Esophagus squamous epithelium (tissue), 5 donors: ENCODE measurements at places on chromosomes 5 and 9.

DNA sequence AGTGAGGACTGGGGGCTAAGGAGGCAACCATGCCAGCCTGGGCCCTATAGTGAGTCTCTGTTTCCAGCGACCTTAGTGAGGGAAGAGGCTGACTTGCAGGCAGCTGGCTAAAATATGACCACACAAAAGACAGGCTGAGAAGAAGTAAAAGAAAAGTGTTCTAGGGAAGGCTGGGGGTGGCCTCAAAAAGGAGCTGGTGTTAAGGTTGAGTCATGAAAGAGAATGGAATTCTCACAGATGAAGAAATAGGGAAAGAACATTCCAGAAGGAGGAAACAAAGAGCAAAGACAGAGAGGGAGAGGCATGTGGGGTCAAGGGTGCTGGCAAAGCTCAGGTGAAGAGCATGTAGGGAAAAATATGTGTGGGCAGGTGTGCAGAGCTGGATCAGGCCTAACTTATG lies 302.7 kb upstream of the RFX3 start:
- DNase-seq: no peak

- no peak for DNase-seq
Observed at GRCh38 chr9:117677572-117677971, 26.6 kb upstream of the TLR4 start.

GRCh38 chr9:136213733-136214132 lies 8.8 kb upstream of the LHX3 start:
- no peak for DNase-seq

GRCh38 chr5:103744159-103744558 lies 181.6 kb upstream of the NUDT12 start:
- no peak for DNase-seq

- DNase-seq: no peak
Observed at GRCh38 chr5:180470966-180471582, 23.1 kb upstream of the CNOT6 start.

- no peak for DNase-seq
Observed at GRCh38 chr9:715743-716400, 125.6 kb upstream of the DMRT1 start.

GRCh38 chr9:116267021-116267420 lies 113.4 kb downstream of the PAPPA start:
- DNase-seq: no peak

DNA sequence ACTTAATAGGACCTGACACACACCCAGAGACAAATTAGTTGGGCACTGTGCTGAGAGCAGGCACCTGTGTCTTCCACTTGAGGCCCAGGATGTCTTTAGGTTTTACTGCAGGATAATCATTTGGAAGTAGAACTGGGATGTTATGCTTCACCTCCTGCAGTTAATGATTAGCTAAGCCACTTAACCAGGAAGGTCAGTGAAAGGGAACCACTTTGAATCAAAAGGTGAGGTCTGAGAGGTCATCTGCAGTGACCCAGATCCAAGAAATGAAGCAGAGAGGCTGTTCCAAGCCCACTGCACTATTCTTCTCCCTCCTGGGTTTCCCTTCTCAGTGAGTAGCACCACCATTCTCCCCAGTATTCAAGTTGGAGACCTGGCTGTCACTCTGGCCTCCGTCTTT lies 110.5 kb downstream of the SNX18 start:
- no peak for DNase-seq

- no peak for DNase-seq
Observed at GRCh38 chr9:107175816-107176435, 107.2 kb upstream of the RAD23B start.

DNA sequence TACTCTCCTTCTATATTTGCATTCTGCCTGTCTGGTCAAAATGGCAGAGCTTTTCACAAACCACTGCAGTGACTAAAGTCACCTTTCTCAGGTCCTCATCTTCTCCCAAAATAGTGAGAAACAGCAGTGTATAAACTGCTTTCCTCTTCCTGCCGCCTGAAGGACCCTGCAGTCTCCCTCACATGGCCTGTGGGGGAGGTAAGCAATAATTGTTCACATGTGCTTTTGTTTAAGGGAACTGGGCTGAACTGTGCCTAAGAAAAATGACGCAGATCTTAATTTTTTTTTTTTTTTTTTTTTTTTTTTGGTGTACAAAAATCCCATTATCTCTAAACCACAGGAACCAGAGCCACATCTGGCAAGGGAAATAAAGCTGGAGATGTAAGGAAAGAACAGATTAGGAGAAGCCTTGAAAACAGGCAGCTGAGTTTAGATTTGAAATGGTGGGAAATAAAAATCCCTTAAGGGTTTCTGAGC lies 131.7 kb upstream of the VLDLR start:
- no peak for DNase-seq

GRCh38 chr5:952597-953271 lies 55.9 kb upstream of the NKD2 start:
- no peak for DNase-seq

- no peak for DNase-seq
Observed at GRCh38 chr9:88716596-88717290, 181.8 kb downstream of the NXNL2 start.

DNA sequence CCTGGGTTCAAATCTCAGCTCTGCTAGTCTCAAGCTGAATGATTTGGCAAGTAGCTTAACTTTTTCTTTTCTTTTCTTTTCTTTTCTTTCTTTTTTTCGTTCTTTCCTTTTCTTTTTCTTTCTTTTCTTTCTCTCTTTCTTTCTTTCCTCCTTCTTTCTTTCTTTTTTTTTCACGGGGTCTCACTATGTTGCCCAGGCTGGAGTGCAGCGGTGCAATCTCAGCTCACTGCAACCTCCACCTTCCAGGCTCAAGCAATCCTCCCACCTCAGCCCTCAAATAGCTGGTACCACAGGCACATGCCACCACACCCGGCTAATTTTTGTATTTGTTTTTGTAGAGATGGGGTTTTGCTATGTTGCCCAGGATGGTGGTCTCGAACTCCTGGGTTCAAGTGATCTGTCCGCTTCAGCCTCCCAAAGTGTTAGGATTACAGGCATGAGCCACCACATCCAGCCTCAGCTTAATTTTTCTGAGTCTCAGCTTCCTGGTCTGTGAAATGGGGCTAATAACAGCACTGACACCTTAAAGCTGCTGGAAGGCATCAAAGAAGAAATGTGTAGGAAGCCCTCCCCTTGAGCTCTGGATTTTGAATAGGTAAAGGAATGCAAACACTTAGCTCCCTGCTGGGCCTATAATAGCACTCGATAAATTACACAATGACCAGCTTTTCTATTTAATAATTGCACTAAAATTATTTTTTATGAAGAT lies 17.5 kb upstream of the PPARGC1B start:
- no peak for DNase-seq

GRCh38 chr9:90853945-90854344 lies 52.3 kb downstream of the SYK start:
- DNase-seq: no peak

DNA sequence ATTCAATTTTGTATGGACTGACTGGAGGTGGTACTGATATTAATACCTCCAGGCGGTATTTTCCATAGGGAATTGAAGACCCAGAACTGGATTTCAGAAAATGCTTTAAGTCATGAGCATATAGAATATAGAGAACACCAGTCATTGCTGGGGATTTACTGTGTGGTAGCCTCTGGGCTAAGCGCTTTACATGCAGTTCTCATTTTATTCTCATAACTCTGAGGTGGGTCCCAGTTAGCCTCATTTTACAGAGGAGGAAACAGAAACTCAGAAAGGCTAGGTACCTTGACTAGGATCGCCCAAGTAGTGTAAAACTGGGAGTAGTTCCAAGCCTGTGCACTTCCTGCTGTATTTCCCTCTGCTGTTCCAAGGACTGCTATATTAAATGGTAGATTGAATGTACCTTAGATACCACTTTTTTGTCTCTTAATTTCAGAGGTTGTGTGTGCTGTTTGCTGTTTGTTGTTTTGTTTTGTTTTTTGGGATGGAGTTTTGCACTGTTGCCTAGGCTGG lies 13.8 kb downstream of the SLC44A1 start:
- DNase-seq: no peak

DNA sequence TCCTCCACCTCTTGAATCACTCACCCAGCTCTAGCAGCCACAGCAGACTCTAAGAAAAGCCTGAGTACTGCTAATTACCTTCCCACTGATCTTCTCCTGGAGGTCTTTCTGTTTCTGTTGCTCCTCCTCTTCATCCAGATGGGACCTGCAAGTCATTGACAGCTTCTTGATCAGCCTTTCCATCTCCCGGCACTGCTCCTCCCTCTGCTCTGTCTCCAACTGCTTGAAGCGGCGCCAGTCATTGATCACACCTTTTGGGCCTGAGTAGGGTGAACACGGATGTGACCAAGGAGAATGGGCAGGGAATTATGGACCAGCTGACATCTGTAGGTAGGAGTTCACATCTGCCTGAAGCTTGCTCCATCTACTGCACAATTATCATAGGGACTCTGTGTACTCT lies 5.5 kb downstream of the PDCL start:
- DNase-seq: no peak

DNA sequence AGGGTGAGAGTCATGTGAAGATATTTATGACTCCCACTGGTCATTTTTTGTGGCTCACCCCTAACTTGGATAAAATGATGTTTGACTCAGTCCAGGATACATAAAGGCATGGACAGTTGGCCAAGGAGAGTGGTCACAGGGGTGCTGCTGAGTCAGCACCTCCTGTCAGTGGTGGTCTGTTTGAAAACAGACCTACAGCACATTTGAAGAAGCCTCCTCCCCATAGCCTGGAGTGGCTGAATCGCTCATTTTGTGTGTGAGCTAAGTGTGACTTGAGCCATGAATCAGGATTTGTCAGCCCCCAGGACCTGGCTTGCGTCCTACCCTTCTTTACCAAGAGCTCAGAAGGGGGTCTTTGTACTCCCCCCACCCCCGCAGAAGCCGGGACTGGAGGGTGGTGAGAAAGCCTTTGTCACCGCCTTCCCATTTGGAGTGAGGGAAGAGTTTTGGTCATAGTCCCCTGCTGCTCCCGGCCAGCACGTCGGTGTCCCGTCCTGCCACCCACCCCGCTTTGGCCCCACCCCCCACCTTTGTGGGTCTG lies 35.6 kb downstream of the TRIO start:
- DNase-seq: no peak

DNA sequence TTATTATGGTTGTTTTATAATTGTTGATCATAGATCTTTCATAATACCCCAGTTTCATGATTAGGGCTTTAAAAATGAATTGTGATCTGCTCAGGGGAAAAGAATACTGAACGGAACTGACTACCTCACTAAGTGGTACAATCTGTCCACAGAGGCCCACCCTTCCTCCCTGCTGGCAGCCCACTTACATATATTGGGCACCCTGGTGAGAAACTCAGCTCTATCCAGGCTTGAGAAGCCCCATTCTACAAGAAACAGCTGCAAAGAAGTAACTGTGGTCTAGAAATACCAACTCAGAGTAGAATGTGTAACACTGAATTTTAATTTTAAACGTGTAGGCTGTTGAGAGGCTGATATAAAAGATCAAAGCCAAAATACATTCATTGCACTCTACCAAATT lies 46.9 kb downstream of the TSSK1B start:
- no peak for DNase-seq

DNA sequence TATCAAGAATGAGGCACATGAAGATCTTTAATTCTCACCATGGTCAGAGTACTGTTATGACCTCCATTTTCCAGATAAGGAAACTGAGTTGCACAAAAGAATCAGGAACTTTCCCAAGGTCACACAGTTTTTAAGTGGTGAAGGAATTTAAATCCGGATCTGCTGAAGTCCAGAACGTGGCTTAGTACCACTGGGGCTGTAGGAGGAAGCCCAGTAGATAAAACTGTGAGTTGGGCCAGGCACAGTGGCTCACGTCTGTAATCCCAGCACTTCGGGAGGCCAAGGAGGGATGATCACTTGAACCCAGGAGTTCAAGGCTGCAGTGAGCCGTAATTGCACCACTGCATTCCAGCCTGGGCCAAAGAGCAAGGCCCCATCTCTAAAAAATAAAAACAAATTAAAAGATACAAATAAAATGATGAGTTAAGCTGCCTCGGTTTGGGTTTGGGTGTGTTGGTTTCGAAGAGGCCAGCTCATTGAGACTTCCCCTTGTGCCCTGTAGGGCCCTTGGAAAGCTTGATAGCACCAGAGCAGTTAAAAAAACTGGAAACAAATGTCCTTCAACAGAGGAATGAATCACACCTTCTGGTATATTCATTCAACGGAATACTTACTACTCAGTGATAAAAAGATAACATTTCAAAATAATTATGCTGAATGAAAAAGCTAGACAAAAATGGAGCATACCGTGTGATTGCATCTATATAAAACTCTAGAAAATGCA lies 20.1 kb downstream of the ATOX1 start:
- DNase-seq: no peak

- DNase-seq: no peak
Observed at GRCh38 chr5:181152406-181152805, 5.0 kb downstream of the OR2V2 start.
